ENCODE measurements at places on chromosomes 16 and 17.

GRCh38 chr17:20173091-20173490 lies 163.9 kb downstream of the SPECC1 start:
- DNase-seq, result no peak

DNA sequence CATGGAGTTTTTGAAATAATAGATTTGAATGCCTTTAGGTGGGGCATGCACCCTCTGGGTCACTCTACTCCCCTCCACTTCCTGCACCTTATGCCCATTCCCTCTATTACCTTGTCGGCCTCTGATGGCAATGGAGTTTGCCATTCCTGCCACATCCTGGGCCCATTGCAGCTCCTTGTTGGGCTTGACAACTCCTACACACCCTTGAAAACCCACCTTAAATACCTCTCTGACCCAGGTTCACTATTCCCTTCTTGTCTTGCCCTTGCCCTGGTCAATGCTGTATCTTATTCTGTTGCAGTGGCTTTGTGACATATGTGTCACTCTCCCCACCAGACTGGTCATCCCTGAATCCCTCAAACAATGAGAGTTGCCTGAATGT lies 2.4 kb downstream of the CCR7 start:
- no peak for DNase-seq

- DNase-seq, result no peak
These were observed 42.5 kb downstream of the PLCG2 start for GRCh38 chr16:81821436-81822128.

GRCh38 chr17:60330731-60331130 lies 61.2 kb downstream of the USP32 start:
- DNase-seq, result no peak

DNA sequence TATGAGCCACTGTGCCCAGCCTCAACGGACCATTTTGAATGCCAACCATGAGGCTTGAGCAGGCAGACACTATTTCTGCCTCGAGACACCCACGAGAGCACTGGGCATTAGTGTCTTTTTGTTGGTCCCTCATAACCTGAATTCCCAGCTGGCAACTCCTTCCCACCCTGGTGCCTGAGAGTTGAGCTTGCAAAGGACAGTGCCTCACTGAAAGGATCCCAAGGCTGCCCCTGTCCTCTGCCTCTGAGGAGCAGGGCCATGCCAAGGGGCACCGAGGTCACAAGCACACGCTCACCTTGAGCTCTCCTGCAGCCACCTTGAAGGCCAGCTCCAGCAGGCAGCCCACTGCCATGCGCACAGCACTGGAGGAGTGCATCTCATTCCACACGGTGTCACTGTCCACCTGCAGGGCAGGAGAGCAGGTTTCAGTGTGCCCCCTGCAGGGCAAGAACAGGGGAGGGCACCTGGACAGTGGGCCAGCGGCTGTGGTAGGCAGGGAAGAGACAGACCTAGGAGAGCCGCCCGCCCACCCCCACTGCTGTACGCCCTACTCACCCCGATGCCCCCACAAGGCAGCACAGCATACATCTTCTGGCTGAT lies 12.8 kb downstream of the G6PC3 start:
- no peak for DNase-seq

DNA sequence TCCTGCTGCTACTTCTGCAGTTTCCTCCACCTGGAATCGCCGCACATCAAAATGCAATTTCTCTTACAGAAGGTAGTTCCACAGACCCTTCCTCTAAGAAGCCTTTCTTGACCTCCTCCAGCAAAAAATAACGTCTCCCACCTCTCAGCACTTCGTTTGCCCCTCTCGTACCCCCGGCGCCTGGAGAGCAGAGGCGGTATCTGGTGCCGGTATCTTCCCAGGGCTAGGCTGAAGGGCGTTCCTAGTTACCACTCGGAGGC lies 482 bp downstream of the DCTPP1 start:
- DNase-seq, result no peak

DNA sequence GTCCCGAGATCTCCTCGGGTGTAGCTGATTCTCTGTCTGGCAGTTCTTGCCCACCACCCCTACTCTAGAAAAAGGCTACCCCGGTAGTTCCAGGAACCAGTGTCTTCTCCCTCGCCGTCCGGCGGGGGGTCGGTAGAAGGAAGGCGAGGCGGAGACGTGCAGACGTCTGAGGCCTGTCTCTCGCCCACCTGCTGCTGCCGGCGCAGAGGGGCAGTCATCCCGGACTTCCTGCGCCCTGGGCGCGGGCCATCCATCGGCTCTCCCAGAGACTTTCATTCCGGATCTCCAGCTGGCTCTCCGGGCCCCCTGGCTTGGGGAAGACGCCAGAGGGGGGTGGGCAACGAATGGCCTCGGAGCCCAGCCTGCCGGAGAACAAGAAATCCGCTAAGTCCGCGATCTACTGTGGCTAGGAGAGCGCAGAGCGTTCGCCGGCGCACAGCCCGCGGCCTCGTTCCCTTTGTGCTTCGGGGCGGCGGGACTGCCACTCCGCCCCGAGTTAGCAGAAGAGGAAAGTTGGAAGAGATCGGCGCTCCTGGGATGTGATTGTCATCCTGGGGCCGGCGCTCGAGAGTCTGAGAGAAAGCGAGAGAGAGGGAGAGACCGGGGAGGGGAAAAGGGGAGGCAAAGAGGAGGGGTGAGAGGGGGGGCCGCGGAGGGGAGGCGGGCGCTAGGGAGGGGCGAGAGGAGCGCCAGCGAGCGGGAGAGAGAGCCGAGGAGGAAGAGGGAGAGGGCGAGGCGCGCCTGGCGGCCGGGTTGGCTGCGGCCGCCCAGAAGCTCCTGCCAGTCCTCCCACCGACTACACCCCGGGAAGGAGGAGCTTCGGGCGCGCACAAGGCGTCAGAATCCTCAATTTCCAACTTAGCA lies at the start of gene IRX5:
Gene IRX5 (plus strand): TSS at position 861 of the 864 bp plus-strand sequence. CDS start 334 bp downstream, outside the sequence.
- DNase-seq, result no peak

GRCh38 chr17:1331708-1332107 lies 52.2 kb downstream of the TRARG1 start:
- no peak for DNase-seq

DNA sequence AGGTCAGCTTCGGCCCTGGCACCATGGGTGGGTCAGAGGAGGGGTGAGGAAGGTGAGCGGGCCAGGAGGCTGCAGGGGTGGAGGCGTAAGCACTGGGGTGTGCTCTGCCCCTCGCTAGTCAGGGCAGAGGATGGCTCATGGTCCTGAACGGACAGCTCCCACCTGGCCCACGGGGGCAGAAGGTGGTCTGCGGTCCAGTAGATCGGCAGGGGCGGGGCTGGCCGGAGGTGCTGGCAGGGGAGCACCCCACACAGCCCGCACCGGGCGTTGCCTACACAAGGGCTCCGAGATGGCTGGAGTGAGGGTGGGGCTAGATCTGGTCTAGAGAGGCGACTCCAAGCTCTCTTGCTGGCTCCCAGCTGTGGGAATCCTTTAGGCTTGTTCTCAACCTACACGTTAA lies 8.2 kb downstream of the NPTX1 start:
- DNase-seq, result no peak

DNA sequence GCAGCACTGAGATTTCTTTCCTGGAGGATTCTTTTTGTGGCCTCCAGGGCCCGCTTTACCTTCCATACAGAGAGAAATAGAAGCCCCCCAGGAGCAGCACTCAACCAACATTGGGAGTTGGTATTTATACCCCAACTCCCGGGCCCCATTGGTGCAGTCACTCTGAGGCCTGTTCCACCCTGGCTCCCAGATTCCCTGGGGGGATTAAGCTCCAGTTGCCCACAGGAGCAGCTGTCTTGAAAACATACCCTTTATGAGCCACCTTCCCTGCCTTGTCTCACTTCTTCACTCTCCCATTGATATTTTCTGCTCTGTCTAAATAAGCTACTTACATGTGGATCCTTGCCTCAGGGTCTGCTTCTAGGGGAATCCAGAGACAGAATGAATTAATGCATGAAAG lies 167.8 kb downstream of the KATNIP start:
- DNase-seq, result no peak

DNA sequence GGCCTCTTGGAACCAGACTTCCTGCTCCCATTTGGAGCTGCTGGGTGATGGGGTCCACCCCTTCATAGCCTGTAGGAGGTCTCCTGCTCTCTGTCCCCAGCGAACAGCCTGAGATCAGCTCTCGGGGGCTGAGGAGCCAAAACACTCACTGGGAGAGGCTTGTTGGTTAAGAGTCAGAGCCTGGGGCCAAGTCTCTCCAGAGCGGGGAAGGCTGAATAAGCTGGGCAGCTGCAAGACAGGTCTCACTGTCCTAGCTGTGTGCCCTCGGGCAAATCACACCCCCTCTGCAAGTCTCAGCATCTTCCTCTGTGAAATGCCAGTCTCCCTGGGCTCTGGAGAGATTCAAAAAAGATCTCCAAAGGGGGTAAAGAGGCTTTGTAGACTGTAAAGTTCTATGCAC lies 174.6 kb downstream of the WSCD1 start:
- DNase-seq, result no peak

Data from HCEC 1CT (cell line).